ENCODE measurements at places on chromosomes 4 and X.

DNA sequence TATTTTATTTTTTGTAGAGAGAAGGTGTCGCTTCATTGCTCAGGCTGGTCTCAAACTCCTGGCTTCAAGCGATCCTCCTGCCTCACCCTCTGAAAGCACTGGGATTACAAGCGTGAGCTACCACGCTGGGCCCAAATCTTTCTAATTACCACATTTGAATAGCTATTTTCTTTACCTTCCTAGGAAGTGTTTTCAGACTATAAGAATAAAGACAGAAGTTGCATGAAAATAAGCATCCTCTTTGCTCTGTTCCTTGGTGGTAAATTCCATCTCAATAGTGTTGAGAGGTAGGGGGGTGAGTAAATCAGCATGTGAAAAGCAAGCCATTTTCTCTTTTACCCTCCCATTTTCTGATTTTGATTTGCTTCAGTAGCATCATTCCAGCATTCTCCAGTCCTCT lies 122.4 kb downstream of the LARP7 start:
- no peak for DNase-seq

- DNase-seq: no peak
Measured at GRCh38 chr4:74065115-74065642, 26.7 kb upstream of the CXCL3 start.

GRCh38 chr4:179028321-179028720 lies 1586.1 kb upstream of the AGA start:
- DNase-seq: no peak

- DNase-seq: no peak
Measured at GRCh38 chr4:2688697-2689096, 67.4 kb downstream of the TNIP2 start.

DNA sequence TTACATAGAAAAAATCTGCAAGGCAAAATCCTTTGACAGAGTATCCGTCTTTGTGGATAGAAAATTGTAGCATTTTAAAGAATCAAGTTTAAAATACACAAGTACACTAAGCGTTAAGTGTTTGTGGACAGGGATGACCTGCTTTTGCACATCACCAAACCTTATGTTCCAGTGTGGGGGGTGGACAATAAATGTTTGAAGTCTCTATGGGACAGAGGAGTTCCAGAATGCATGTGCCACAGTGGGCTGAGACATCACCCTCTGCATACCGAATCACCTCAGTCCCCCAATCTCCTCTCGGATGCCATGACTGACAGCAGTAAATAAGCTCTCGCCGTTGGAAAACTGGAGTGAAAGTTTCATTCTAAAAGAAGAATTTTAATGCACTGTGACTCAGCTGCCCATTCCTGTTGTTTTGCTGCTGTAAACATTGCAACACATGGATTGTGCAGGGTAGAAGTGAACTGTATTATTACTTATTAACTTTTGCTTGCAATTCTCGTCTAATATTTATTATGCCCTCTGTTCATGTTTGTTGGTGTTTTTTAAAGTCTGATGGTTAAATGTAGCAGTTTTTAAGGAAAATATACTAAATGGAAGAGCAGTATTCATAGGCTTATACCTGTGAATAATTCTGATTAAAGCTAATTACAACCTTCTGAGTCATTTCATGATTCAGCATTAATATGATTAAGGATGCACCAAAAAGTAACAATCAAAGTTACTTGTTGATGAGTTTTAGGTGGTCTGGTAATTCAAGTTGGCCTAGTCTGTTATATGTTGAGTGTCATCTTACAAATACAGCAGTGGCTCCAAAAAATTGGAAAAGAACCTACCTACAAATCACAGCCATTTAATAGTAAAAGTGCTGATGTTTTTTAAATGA lies 24.0 kb downstream of the CDKN2AIP start:
- no peak for DNase-seq

DNA sequence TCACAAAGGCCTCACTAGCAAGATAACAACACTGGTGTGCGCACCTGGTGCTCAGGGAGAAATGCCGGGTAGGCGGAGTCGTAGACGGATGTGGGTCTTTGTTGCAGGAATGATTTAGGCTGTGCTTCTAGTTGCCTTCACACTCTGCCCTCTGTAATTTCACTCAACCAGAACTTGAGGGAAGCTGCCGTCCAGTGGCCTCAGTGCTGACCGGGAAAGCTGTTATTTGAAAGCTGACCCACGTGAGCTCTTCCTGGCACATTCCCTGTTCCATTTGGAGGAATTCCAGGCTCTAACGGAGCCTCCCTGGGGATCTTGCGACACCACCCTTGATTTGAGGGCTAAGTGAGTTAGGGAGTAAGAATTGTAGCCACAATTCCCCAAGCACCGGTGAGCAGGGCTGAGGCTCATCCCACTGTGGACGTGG lies 15.9 kb downstream of the SH3TC1 start:
- no peak for DNase-seq

GRCh38 chr4:165953181-165953580 lies 80.1 kb downstream of the TLL1 start:
- DNase-seq: no peak

DNA sequence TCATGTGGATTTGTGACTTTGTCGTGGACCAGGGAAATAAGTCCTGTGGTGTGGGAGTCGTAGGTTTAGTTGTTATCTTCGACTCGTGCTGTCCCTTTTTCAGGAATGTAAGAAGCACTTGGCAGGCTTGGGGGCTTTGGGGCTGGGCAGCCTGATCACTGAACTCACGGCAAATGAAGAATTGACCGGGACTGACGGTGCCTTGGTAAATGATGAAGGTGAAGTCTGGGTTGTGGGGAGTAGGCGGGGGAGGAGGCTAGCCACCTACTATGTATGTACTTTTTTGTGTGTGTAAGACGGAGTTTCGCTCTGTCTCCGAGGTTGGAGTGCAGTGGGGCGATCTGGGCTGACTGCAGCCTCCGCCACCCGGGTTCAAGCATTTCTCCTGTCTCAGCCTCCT lies 1.2 kb downstream of the TAF1 start:
- DNase-seq: no peak

GRCh38 chr4:177380730-177381287 lies 61.4 kb downstream of the AGA start:
- DNase-seq: no peak

- no peak for DNase-seq
Measured at GRCh38 chr4:54945838-54946237, 179.6 kb downstream of the KDR start.

- no peak for DNase-seq
Measured at GRCh38 chr4:77047037-77047436, 28.8 kb downstream of the CCNI start.

GRCh38 chrX:146056511-146057081 lies 239.0 kb downstream of the SLITRK2 start:
- DNase-seq: no peak

DNA sequence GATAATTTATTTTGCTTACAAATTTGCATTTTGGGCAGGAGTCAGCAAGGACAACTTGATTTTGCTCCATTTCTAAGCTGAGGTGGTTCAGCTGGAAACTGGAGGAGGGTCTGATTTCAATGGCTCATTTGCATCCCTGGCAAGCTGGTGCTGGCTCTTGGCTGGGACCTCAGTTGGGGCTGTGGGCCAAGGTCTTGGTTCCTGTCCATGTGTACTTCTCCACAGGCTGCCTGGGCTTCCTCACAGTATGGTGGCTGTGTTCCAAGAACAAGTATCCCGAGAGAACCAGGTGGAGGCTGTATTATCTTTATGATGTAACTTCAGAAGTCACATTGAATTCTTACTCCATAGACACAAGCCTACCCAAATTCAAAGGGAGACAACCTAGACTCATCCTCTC lies 77.0 kb upstream of the STX18 start:
- no peak for DNase-seq

GRCh38 chr4:7434766-7435150 lies at the start of gene PSAPL1:
TSS of gene PSAPL1 (minus strand) at chr4:7434930. CDS start at chr4:7434879, 51 bp downstream.
- no peak for DNase-seq

GRCh38 chr4:3041192-3042142 lies 32.9 kb downstream of the HTT-AS start:
- no peak for DNase-seq

DNA sequence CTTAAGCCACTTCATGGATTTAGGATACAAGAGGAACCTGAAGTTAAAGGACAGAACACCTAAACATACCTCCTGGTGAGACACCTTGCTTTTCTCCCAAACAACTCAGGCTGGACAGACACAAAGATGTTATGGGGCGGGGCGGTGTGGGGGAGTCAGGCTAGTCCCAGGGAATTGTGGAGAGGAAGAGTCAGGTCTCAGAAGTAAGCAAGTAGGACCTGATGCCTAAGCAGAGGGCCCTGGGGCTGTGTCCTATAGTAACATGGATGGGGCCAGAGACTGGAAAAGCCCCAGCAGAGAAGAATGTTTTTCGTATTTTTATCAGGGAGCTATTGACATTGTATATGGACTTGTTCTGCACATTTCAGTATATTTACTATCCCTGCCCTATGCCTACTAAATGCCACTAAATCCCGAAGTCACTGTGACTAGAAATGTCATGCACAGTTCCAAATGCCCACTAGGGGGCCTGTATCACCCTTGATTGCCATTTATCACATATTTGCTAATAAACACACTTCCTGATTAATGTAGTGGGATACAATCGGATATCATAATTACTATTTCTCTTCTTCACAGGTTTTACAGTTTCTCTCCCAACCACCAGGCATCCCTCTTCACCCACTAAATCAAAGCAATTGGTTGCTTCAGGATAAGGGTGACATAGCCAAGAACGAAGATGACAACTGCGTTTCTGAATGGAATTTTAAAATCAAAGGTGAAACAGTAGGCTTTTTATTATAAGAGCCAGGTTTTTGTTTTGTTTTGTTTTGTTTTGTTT lies 23.8 kb upstream of the ARHGAP10 start:
- DNase-seq: no peak

DNA sequence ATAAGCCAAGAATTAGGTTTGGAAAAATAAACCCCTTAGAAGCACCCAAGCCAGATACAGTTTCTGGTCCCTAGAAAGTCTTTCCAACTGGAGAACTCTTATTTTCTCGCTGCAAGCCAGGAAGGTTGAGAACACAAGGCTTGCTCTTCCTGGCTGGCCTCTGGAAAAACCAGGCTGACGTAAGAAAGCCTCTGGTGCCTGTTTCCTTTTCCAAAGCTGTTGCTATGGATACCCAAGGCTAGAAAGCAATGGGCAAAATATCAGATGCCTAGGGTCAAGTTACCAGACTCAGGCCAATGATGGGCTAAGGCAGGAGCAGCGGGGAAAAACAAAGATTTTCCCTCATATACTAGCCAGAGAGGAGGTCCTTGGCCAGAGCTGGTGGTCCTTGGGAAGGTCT lies 281.6 kb downstream of the KLHL13 start:
- no peak for DNase-seq

DNA sequence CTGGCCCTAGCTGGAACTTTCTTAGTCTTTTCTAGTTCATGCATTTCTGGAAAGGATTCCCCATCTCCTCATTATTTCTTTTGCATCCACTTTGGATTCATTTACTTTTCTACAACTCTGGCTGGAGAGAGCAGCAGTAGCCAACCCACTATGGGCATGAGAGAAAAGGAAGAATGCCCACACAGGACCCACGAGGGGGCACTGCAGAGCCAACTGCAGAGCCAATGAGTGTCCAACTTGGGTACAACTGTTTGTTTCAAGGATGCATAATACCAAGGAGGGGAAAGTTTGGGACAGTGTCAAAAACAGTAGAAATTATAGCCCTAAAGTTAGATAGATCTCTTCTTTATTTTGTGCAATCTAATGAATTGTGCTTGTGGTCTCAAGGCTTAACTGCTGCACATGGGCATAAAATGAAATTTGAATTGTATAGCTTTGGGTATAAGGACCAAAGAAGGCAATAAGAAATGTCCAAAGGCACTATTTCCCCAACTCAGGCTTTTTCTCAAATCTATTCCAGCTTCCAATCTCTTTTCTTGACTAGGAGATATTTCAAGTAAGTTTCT lies 230.6 kb downstream of the NSUN7 start:
- no peak for DNase-seq

- no peak for DNase-seq
Measured at GRCh38 chr4:156182269-156182668, 228.6 kb upstream of the CTSO start.

DNA sequence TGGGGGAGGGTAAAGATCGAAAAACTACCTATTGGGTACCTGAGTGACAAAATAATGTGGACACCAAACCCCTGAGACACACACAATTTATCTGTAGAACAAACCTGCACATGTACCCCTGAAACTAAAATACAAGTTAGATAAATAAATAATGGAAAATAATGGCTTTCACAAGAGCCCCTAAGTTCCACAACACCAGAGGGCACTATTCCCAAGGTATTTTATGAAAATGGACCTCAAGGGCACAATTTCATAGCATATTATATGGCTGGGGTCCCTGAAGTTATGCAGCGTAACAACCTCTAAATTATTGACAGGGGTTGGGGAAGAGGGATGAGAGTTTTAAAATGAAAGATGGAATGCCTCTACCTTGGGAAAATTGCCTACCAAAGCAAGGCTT lies 81.3 kb upstream of the TMEM33 start:
- DNase-seq: no peak

DNA sequence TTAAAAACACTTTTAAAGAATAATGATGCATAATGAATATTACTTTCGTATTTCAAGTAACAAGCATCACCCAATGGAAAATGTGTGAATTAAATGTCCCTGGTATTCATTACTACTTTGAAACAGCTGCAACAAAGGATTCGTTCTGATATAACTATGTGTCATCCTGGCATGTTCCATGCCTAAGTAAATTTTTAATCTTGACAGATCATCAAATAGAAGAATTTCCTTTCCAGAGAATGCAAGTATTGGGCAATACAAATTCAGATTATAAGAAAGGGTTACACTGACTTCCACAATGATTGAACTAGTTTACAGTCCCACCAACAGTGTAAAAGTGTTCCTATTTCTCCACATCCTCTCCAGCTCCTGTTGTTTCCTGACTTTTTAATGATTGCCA lies 105.3 kb downstream of the SPCS3 start:
- DNase-seq: no peak

- DNase-seq: no peak
Measured at GRCh38 chrX:40834225-40834624, 98.9 kb upstream of the MED14 start.

GRCh38 chr4:113998079-113998478 lies 18.6 kb upstream of the ARSJ start:
- DNase-seq: no peak

DNA sequence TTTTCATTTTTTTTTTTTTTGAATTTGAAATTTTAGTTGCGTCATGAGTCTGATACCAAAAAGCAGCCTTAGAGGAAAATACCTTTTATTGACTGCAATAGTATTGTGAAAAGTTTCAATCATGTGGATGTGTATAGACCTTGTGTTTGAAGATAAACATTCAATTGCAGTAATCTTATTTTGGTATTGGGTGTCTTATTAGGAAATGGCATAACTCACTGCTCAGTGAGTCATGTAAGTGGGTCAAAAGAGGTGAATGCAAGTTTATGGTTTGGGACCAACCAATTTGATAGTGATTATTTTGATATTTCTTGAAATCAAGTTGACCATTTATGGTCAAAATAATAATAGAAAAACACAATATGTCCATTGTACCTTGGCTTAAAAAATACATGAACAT lies 627.8 kb upstream of the SLIT2 start:
- no peak for DNase-seq
